GM12878 (cell line): ENCODE measurements at places on chromosomes 2 and 18.
A peak's percentile ranks its signal among the peaks of the same experiment; 100 is the strongest.

GRCh38 chr2:218876562-218877219, 4.0 kb upstream of the WNT10A start:
- peak; percentile 56 for DNase-seq

DNA sequence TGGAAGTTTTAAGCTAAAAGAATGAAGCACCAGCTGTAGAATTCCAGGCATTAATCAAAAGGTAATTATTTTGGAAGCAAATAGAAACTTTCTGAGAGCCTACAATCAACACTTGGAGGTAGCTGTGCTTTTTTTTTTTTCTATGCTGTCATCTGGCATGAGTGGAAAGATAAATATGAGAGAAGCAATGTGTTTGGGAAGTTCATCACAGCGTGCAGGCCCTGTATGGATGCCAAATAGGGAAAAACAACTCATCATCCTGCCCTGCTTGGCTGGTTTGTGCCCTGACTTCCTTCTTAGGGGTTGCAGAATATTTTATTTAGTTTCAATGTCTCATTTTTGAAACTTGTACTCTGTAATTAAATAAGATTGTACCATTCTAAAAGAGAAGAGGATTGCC, 437.4 kb downstream of the PIK3C3 start:
- no peak for DNase-seq

GRCh38 chr2:37985333-37985732, 60.2 kb downstream of the RMDN2 start:
- DNase-seq, result peak; percentile 20

DNA sequence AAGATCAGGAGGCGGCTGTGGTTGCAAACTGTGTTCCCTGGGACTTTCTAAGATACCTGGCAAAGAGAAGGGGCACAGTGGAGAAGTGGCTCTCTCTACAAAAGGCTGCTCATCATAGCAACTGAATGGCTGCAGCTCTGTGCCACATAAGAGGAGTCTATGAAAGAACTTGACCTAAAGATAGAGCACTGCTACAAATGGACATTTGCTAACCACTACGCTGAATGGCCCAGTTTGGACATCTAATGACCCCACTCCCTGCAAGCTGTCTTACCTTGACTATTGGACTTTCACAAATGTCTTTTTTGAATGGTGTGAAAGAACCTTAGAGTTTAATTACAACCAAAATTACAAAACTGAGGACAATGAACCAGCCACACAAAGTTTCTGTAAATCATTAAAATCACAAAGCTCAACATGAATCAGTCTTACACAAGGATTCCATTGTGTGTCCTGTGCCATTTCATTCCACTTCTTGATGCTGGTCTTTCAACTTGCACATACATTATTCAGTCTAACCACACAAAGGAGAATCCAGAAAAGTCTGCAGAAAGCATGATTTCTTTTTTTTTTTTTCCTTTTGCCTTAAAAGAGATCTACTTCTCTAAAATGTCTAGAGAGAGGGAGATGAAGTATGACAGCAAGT, 154.0 kb downstream of the LAMA1 start:
- DNase-seq, result no peak

DNA sequence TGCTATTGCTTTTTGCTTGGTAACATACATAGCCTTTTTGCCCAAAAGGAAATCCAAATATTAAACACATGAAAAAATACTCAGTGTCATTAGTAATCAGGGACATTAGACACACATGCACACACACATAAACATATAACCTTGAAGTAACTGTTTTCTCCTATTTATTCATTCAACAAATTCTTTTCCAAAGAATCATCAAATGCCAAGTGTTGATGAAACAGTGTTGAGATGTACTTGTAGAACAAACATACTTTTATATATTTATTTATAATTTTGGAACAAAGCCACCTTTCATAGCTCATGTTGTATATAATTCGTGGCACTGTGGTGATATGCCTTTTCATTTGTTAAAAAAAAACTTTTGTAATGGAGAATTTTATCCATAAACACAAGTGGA, 81.0 kb downstream of the APLF start:
- no peak for DNase-seq

- DNase-seq, result no peak
Observed at GRCh38 chr2:150292807-150293206, 194.7 kb downstream of the RND3 start.
